Esophagus squamous epithelium (tissue), 5 donors: ENCODE measurements at places on chromosomes 2 and 18.

GRCh38 chr18:79884963-79885728, 66.3 kb downstream of the SLC66A2 start:
- DNase-seq, result no peak

- DNase-seq, result no peak
These were observed 18.3 kb downstream of the SMAD7 start for GRCh38 chr18:48932462-48932818.

DNA sequence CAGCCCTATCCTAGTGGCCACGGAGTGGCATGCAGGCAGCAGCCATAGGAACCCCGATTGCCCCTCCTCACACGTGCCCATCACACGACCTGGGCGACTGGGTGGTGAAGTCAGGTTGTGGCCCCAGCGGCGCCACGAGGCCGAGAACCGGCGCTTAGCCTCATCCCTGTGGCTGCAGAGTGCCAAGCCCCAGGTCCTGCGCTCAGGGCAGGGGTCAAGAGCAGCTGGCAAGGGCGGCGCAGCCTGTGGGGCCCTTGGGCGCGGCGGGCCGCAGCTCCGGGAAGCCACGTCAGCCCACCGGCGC, 73.3 kb downstream of the RPIA start:
- DNase-seq, result no peak

DNA sequence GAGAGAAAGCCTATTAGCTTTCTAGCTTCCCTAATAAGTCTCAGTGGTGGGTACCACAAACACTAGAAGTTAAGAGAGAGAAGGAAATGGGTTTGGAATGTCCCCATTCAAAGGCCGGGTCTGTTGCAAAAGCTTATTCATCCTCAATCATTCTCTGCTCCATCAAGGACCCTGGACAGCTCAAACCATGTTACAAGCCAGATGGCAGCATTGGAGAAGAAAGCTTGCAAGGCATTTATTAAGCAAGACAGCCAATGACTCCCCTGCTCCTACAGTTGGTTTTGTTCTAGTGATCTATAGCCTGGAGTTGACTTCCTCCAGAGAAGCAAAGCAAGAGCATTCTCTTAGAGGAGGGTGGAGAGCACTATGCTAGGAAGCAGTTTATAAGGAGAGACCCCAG, 86.9 kb upstream of the LMAN1 start:
- DNase-seq, result no peak

- DNase-seq, result no peak
These were observed 128.0 kb upstream of the SP5 start for GRCh38 chr2:170587117-170587516.
